ENCODE measurements at places on chromosomes 16 and 17. TPM values are rescaled to one million over a fixed set of nuclear protein-coding genes. Genes with fewer than 3 reads are reported as not detected.
A peak's percentile ranks its signal among the peaks of the same experiment; 100 is the strongest.

GRCh38 chr16:79800016-79800608, 199.6 kb upstream of the MAF start:
- DNase-seq, result no peak

Gene ABI3
- 5.7 TPM for total RNA-seq

- no peak for DNase-seq
These were observed 14.9 kb upstream of the C16orf54 start for GRCh38 chr16:29760567-29761279.

DNA sequence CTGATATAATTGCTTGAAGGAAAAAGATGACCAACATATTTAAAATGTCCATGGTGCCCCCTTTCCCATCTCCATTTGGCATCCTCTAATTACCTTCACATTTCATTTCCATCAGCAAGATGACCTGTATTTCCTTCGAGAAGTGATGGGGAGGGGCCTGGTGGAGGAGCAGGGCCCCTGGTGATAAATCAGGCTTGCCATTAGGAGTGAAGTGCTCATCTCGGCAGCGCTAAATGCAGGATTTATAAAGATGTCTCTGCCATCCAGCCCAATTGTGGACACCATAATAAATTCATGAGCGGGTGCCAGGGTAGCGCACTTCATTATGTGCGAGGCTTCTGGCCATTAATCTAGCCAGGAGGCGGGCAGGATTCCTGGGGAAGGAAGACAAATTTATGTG, 101.5 kb upstream of the IRX6 start:
- DNase-seq, result no peak

DNA sequence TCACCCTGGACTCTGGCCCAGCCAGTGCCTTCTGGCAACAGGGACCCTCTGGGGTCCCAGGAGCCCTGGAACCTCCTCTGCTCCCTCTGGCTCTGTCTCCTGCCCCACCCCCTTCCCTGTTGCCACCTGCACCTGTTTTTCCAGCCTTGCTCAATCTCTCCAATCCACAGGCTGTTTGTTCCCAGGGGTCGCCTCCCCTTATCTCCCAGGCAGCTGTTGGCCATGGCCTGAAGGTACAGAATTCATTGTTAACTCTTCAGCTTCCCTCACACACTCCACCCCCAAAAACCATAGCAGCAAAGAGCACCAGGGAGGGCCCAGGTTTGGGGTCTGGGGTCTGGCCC, 39.3 kb upstream of the TOB1 start:
- no peak for DNase-seq

- no peak for DNase-seq
These were observed 20.2 kb downstream of the GNAO1 start for GRCh38 chr16:56211435-56211981.

GRCh38 chr16:75909746-75910145, 183.5 kb upstream of the CPHXL start:
- DNase-seq, result no peak

Gene ENDOV
- total RNA-seq, result 11.7 TPM

DNA sequence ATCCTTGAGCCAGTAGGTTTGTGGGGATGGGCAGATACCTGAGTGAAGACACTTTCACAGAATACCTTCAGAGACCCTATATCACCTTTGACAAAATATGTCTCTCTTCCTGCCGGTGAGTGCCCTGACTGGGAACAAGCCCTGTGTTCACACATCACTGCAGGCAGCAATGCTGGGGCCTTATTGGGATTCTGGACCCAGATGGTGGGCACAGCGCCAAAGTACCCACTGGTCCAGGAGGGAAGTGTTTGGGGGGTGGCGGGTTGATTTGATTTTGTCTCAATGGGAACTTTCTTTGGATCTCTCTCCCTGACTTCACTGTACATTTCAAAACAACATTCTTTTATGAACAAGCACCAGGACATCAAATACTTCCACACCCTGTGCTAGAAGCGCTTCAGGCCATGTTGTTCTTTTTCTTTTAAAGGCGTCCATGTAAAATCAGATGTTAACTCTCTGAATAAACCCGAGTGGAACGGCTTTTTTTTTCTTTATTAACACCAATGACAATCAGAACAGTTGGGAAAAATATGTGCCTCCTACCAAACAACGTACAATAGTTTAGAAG, 62.4 kb upstream of the AKTIP start:
- DNase-seq, result no peak

DNA sequence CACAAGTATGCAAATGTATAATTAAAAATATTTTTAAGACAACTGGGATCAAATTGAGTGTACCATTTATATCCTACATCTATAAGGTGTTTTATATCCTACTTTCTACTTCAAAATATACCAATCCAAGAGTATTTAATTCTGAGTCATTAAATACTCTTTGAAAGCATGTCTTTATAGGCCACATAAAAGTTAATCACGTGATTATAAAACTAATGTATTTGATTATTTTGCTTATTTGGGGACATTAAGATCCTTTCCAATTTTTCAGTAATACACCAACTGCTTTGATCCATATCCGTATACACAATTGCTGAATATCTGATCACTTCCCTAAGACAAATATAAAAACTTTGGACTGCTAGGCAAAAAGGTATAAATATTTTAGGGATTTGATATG, 26.6 kb upstream of the MAF start:
- no peak for DNase-seq

GRCh38 chr17:81888988-81889595, 2.3 kb downstream of the ALYREF start:
- no peak for DNase-seq

- peak; percentile 45 for DNase-seq
These were observed 73.8 kb downstream of the XYLT1 start for GRCh38 chr16:17396762-17397498.

DNA sequence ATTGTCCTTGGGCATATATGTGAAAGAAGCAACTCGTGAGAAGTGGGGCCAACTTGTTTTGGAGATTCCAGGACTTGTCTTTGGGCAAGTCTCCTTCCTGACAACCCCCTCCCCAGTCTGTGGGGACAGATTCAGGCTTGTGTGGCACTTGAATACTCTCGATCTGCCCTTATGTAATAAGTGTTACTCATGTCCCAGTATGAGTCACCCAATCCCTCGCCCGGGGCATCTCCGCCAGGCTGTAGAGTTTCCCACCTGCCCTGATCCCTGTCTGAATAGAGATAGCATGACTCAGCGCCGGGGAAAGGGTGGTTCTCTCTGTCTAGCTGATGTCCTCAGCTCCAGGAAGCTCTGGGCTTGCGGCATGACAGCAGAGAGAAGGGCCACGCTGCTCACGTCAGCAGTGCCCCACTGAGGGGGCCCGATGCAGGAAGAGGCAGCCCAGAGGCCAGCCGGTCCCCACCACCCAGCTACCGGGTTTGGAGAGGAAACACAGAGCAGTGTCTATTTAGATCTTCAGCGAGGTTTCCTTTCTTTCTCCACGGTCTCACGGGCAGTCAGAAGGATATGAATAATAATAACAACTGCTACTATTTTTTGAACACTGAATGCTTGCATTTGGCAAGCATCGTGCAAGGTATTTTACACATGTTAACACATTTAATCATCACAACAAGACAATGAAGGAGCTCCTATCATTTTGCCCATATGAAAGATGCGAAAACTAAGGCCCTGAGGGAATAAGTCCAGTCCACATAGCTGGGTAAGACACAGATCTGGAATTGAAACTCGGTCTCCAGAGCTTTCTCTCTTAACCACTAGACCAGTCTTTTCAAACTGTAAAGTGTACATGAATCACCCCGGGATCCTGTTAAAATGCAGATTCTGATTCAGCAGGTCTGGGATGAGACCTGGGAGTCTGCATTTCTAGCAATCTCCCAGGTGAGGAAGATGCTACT, 426.7 kb upstream of the MAF start:
- DNase-seq, result peak; percentile 69

Gene MAP2K6
- total RNA-seq, result 3.2 TPM

DNA sequence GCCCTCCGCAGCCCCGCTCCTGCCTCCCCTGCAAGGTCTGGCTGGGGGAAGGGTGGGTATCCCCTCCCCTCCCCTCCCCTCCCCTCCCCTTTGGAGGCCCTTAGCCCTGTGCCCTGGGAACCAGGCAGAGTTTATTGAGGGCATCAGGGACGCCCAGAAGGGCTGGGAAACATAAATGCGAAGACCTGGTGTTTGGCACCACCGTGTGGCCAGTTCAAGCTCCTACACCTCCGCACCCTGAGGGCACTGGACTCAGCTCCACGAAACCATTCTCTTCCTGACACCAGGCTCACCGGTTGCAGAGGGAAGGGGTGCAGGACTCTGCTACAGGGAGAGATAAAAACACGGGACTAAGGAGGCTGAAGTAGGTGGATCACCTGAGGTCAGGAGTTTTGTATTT, 1.0 kb upstream of the AIPL1 start:
- peak; percentile 63 for DNase-seq

DNA sequence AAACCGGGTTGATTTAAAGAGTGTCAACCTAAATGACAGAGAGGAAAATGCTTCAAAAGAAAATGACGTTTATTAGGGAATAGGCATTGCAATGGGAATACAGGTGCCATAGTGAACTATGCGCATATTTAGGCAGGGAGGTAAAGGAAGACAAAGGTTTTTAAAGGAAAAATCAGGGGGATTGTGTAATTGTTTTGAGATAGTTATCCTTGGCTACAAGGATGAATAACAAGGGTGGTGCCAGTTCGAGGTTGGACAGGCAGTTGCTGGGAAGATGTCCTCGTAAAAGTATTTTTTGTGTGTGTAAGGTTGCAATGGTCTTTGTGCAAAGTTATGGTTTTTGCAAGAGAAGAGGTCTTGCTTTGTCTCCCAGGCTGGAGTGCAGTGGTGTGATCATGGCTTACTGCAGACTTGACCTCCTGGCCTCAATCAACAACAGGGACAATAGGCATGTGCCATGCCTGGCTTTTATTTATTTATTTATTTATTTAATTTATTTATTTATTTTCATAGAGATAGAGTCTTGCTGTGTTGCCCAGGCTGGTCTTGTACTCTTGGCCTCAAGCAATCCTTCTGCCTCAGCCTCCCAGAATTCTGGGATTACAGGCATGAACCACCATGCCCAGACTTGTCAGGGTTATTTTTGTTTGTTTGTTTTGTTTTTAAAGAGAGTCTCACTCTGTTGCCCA, 63.1 kb downstream of the CACNG3 start:
- no peak for DNase-seq
